ENCODE measurements at places on chromosomes 12 and 14.
A peak's percentile ranks its signal among the peaks of the same experiment; 100 is the strongest.

DNA sequence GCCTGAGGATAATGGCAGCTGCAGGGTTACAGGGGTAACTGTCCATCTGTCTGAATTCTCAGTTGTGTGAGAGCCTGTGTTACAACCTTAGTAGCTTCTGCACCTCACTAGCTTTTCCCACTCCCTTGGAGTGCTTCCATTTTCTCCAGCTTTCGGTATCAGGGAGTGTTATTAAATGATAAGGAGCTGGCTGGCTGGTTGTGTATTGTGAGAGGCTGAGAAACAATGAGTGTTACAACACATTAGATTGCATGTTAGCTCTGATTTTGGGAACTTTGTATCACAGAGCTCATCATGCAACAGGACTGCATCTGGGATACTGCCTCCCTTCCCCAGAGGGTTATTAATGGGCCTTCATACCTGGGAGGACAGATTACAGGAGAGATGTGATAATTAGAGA is 723.7 kb downstream of the DIO2 start:
- DNase-seq, result no peak

DNA sequence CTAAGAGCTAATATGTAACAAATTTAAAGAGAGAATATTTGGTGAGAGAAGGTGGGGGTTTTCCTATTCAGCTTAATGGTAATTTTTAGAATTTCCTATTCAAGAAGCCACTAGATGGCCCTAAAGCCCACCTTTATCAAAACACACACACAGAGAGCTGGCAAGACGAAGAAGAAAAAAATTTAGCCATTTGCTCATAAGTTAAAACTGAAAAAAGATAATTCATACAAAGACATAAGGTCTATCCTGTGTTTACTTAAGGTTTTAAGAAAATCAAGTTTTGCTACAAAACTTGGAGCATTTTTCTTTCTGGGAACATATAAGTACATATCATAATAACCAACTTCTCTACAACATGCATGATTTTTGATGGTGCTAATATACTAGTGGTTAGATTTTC is 46.8 kb upstream of the PCED1B start:
- peak; percentile 46 for DNase-seq

- no peak for DNase-seq
Observed at GRCh38 chr12:96220902-96221301, 26.7 kb downstream of the ELK3 start.

- no peak for DNase-seq
Observed at GRCh38 chr12:24993793-24994192, 44.9 kb upstream of the BCAT1 start.

DNA sequence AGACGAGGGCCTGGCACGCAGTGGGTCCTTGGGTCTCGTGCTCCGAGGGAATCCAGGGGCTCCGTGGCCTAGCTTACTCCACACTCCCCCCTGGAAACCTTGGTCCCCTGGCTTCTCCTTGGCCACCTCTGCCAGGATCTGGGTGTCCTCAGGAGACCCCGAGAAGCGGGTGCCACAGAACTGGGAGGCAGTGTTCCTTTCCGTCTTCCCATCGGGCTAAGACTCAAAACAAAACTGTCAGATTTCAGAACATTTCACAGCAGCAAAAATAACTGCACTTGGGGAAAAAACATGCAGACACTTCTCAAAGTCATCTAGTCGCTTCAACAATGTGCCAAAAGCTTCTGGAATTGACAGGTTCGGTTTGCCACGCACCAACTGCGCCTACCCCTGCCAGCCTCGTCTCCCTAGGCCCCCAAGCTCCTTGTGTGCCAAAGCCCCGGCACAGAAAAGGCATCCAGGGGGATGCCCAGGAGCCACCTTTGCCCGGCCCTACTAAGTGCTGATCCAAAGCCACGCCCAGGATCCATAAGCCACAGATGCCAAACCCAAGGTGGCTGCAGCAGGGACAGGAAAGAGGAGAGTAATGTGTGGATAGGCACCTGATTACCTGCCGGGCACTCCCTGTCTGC is 58.4 kb upstream of the DIO3 start:
- DNase-seq, result no peak

DNA sequence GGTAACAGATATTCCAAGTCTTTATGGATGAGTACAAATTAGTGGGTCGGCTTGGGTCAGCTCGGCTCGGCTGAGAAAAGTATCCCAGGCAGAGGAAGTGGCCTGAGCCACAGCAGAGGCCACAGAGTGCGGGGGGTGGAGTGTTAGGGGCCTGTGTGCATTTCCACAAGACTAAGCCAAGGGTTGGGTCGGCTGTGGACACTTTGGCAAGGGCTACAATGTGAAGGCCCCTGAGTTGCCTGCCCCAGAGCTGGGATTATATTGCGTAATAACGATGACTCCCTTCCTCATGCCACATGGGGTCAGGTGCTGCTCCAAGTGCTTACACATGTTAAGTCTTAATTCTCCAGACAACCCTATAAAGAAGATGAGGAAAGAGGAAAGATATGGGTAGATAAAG is 11.4 kb downstream of the EVL start:
- DNase-seq, result peak; percentile 65

DNA sequence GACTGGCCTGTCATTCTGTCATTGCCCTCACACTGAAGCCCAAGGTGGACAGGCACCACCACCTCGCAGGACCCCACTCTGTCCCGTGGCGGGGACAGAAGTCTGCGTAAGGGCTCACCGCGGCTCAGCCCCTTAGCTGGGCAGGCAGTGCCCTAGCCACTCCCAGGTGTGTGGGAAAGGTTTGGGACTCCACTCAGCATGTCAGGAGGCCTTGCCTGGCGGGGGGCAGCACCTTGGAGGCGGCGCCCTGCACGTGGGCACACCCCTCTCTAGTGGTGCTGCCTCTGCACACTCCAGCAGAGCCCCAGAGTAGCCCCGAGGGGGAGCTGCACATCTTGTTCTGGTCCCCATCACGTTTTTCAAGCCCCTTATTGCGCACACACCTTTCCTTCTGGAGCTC is 35.6 kb downstream of the FIGNL2 start:
- DNase-seq, result no peak

GRCh38 chr12:15584366-15585041 is 204.7 kb downstream of the EPS8 start:
- DNase-seq, result peak; percentile 87

DNA sequence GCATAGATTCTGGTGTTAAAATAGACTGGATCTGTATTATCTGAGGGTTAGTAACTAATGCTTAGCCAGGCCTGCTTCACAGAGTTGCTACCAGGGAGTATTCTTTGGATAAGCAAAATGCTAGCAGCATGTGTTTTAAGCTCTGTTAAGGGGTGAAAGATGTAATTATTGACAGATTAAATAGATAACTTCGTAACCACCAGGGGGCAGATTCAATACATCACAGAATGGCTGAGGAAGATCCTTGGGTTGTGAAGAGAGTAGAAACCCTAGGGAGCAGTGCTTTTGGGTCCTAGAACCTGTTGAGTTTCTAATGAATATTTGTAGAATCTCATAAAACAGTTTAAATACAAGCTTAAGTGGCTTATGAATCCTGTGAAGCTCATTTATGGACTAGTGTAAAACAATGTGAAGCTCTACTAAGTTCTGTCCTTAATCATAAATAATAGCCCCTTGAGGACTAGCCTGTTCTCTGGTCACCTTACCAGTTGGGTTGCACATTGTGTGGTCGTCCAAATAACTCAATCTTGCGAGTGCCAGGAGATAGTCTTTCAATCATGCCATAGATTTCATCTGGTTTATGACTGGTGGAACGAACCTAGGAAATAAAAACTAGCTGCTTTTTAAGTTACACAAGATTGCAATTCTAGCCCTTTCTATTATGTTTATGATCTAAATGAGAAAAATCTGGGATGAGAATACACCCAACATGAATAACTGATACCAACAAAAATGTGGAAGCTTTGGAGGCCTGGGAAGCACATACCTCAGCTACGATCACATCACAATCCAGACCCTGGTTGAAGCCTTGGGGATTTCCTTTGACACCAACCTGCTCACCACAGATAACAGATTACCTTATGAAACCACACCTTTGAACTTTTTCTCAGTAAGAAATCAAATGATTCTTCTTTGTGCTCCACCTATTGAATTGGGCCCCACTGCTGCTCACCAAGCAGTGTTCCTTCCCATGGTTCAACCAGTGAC is 12.3 kb downstream of the METTL3 start:
- peak; percentile 34 for DNase-seq

DNA sequence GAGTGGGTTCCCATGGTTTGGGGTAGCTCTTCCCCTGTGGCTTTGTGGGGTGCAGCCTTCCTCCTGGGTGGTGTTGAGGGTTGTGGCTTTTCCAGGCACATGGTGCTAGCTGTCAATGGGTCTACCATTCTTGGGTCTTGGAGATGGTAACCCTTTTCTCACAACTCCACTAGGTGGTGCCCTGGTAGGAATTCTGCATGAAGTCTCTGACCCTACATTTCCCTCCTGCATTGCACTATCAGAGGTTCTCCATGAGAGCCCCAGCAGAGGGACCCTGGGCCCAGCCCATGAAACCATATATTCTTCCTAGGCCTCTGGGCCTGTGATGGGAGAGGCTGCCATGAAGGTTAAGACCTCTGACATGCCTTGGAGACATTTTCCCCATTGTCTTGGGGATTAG is 1093.3 kb downstream of the SLC16A7 start:
- DNase-seq, result no peak

GRCh38 chr14:54503486-54503885 is 6.2 kb upstream of the CGRRF1 start:
- DNase-seq, result no peak

- DNase-seq, result no peak
Observed at GRCh38 chr12:105425254-105426174, 95.0 kb downstream of the C12orf75 start.

- no peak for DNase-seq
Observed at GRCh38 chr12:45732250-45732649, 2.7 kb downstream of the ARID2 start.
